Inflammatory macrophage treated with lipopolysaccharide for 4 hours (primary cell): ENCODE measurements at places on chromosomes 2 and 18.

GRCh38 chr18:67192535-67192934, 324.0 kb downstream of the DSEL start:
- no peak for DNase-seq

DNA sequence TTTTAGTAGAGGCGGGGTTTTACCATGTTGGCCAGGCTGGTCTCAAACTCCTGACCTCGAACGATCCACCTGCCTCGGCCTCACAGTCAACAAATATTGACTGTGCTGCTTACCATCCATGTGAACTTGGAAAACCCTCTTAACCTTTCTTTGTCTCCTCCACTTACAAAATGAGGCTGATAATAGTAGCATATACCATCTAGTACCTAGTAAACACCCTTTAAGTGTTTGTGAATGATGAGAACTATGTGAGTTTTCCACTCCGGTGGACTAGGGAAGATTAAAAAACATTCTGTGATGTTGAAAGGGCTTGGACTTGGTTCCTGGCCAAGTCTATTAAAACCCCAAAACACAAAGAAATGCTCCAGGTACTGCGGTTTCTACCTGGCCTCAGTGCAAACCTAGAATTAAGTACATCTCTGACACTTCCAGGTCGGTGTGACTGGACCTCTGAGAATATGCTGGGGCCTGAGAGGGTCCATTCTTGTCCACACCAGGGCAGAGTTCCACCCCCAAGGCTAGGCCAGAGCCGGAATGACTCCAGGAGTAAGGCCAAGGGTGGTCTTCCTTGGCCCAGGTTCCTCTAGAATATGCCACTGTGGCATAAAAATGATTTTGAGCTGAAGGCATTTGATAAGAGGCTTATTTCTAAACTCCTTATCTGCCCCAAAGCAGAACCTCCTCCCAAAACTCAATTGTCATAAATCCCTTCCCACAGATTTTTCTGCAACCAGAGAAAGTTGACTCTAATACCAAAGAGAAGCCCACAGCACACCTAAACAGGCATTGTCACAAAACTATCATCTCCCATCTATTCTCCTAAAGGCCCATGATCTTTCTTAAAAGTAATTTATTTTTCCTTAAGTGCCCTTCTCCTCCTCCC, 217.5 kb downstream of the TGIF1 start:
- no peak for DNase-seq

- no peak for DNase-seq
These were observed 94.1 kb downstream of the RTN4 start for GRCh38 chr2:54956111-54956627.

DNA sequence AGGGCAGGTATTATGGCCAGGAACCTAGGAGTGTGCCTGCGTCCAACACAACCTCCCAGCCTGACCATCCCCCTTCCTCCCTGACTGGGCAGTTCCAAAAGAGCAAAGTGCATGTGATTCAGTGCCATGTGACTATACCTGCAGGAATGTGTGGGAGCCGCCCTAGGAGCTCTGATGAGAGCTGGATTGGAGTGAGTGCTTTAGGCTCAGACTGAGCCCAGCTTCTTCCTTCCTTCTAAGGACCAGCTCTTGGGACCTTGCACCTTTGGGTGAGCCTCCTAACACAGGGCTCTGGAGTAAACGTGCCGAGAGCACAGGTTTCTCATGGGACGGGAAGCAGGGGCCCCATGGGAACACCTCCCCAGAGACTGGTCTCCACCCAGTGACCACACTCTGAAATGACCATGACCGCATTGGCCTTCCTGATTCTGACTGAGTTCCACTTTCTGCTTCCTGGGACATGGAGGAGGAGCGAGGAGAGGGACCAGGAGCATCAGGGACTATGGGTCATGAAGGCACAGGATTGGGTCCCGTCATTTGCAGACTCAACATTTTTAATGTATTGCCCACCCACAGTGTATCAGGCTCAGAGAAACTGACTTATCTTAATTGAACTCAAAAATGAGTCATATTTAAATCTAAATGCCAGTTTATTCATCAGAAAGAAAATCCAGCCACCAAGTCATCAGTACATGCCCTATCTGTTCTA, 87.8 kb upstream of the BCL2L11 start:
- peak; percentile 92 for DNase-seq

GRCh38 chr18:39776766-39777165, 2178.3 kb upstream of the PIK3C3 start:
- no peak for DNase-seq

GRCh38 chr2:115825912-115826311, 1383.5 kb downstream of the DPP10 start:
- no peak for DNase-seq
